Hair follicular keratinocyte (primary cell): ENCODE measurements at places on chromosomes 5 and 9. TPM values are rescaled to one million over a fixed set of nuclear protein-coding genes. Genes with fewer than 3 reads are reported as not detected.

FBP2 gene
- total RNA-seq = not detected in 2 replicates

BSPRY gene
- total RNA-seq = not detected in 2 replicates

SPINK13 gene
- not detected in 2 replicates for total RNA-seq

PDLIM7 gene
- 157 and 206 TPM in 2 replicates for total RNA-seq

FLT4 gene
- total RNA-seq = 0.08 and 0.16 TPM in 2 replicates

RPS23 gene
- total RNA-seq = 4,824 and 5,790 TPM in 2 replicates

F2RL1 gene
- 47.1 and 69.0 TPM in 2 replicates for total RNA-seq

TLX3 gene
- 0.23 TPM in 1 of 2 replicates, not detected in the other for total RNA-seq
